OCI-LY7 (cell line): ENCODE measurements at places on chromosomes 2 and 18.
A peak's percentile ranks its signal among the peaks of the same experiment; 100 is the strongest.

GRCh38 chr2:19119326-19120001 is 239.0 kb downstream of the OSR1 start:
- DNase-seq = no peak

- DNase-seq = no peak
Observed at GRCh38 chr2:140502951-140503630, 1627.7 kb downstream of the LRP1B start.

DNA sequence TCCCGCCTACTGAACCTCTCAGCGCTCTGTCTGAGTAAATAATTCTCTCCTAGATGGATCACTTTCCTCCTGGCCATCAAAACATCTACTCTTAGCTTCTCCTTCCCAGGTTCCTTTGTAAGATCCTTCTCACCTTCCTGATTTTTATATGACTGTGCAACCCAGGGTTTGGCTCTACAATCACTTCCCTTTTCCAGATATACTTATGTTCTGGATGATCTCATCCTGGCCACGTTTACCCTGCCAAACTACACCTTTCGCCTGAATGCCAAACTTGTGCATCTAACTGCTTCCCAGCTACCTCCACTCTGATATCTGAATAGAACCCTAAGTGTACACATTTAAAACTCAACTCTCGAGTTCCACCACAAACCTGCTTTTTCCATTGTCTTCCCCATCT is 290.5 kb upstream of the REV1 start:
- DNase-seq = no peak

GRCh38 chr2:231188506-231189170 is 9.8 kb upstream of the ARMC9 start:
- no peak for DNase-seq

GRCh38 chr2:7962161-7962560 is 719.7 kb upstream of the ID2 start:
- no peak for DNase-seq

DNA sequence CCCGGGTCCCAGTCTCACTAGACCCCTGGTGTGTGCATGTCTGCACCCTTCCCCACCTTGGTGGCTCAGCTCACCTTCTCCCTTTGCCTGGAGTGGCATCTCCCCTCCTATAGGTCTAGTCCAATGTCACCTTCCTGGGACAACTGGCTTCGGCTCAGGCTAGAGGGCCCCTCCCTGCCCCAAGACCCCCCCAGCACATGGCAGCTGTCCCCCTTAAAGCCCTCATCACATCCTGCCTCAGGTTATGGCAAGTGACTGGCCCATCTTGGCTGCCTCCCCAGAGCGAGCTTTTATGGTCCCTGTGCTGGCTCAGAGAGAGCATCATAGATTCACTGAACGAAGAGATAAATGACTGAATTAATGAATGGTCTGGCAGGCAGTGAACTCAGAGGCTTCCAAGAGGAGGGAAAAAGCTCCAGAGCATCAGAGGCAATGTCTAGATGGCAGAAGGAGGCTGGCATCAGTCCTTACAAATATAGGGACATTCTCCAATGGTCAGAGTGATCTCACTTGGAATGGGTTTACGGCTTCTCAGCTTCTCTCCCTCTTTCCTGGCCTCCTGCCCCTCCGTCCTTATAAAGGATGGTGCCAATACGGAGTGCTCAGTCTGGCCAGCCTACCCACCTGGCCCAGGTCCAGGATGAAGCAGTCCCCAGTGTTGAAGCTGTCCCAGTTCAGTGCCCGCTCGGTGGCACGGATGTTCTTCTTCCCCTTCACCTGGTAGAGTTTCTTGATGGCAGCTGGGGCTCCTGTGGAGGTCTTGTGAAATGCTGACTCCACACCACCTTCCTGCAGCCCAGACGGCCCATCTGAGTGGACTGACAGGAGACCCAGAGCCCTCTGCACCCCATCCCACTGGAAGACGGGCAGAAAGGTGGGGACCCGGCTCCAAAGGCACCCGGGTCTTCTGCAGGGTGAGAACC is 9.4 kb downstream of the CAPG start:
- no peak for DNase-seq

DNA sequence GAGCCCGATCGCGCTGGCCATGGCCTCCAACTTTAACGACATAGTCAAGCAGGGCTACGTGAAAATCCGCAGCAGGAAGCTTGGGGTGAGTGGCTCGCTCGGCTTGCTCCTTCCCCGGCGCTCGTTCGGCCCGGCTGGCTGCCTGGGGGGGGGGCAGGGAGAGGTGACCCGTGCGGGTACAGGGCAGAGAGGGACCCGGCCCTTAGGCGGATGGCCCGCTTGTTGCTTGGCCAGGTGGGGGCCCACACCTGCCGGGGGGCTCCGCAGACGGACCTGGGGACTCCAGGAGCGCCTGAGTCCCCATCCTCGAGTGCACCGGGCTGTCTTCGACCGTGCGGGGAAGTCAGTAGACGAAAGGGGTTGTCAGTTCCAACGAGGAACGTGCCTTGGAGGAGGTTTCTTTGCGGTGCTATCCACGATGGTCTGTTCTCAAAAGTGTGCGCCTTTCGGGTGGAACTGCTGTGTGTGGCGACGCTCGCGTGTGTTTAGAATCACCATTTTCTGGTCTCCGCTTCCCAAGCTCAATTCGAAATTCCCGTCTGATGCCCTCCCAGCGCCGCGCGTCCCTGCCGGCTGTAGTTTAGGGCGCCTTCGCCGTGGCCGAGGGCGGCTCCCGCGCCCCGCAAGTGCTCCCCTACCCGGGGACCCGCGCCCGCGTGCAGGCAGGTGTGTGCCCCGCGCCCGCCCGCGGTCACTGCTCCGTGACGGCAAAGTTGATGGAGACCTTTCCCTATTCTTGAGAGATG is 711 bp downstream of the DOK6 start:
- no peak for DNase-seq

- DNase-seq = no peak
Observed at GRCh38 chr2:109513230-109513629, 100.5 kb downstream of the SEPTIN10 start.

DNA sequence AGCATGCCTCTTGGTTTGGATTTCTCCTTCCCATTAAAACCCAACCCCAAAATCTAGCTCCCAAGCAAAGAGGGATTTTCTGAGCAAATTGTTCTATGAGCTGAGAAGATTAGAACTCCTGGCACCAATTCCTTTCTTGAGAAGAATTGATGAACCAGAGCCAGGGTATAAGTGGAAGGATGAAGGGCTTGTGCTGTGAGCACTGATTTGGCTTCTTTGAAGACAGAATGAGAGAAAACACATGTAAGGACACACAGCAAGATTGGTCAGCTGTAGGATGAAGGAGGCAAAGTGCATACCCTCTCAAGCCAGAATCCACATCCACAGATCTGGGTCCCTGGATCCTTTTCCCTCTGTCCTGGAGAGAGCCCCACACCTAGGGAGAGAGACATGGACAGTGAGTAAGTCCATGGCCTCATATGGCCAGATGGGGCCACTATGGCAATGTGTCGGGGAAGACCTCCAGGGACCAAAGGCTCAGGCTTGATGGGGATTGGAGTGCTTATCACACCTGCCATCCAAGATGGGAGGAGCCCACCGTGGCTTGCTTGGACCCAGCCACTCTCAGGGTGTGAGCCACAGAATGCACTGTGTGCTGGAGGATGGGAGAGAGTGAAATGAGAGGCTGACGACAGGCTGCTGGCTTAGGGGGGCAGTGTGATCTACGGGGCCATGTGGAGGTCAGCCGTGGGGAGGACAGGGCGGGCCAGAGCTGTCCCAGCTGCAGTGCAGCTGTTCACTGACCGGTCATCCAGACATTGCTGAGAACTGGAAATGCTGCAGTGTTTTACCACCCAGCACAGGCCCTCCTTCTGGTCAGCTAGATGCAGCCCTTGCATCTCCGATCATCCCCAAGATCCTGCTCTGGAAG is 339.8 kb downstream of the CYP26B1 start:
- no peak for DNase-seq

- DNase-seq = peak; percentile 89
Observed at GRCh38 chr2:100110614-100111000, 31.8 kb downstream of the AFF3 start.

GRCh38 chr2:23801396-23801795 is 125.5 kb downstream of the ATAD2B start:
- no peak for DNase-seq

- peak; percentile 59 for DNase-seq
Observed at GRCh38 chr2:39728941-39729351, 50.1 kb downstream of the THUMPD2 start.

DNA sequence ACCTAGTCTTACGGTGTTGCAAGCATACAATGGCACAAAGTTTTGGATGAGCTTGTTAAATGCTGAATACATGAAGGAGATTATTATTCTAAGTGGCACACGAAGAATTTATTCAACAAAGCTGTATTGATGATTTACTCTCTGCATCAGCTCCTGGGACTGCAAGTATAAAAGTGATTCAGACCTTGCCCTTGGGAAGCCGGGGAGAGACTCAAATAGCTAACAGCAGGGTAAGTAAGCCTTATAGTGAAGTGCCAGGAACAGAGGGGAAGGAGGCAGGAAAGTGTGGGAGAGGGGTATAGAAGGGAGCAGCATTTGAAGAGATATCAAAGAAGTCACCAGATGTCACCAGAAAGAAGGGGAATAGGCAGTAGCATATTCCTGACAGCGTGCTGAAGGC is 115.4 kb downstream of the MCFD2 start:
- no peak for DNase-seq

- DNase-seq = no peak
Observed at GRCh38 chr2:56104962-56105361, 78.8 kb upstream of the CCDC85A start.

GRCh38 chr2:107020392-107020791 is 134.4 kb upstream of the ST6GAL2 start:
- no peak for DNase-seq

- no peak for DNase-seq
Observed at GRCh38 chr18:63210521-63210920, 109.0 kb downstream of the BCL2 start.

DNA sequence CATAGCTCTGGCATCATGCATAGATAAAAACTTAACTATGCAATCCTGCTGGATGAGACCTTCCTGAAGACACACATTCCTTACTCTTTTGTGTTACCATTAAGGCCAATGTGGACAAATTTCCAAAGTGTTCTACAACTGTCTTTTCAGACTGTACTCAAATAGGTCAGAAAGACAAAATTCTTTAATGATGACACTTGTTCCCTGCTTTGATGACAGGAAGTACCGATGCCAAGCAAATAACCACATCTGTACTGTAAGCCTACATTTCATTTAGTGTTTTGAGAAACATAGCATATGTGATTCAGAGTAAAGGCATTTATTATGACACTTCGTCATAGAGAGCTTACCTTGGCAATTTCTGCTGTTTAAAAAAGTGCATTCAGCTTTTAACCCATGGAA is 55.0 kb downstream of the PMAIP1 start:
- DNase-seq = no peak

DNA sequence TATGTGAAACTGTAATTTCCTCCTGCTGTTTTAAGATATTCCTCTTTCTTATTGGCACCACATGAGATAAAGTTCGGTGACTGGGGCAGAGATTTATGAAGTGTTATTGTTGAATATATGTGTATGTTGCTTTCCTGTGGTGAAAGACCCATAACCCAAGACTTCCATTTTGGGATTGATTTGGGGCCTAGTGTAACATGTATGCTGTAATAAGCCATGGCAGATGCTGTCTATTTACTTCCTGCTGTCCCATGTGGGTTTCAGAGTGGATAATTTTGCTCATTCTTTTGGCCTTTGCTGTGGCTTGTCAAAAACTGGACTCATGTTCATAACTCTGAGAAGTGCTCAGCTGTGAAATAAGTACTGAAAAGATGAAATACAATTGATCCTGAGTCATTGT is 10.8 kb upstream of the MYO1B start:
- no peak for DNase-seq

- no peak for DNase-seq
Observed at GRCh38 chr18:75142677-75143076, 66.3 kb downstream of the PTGR3 start.

DNA sequence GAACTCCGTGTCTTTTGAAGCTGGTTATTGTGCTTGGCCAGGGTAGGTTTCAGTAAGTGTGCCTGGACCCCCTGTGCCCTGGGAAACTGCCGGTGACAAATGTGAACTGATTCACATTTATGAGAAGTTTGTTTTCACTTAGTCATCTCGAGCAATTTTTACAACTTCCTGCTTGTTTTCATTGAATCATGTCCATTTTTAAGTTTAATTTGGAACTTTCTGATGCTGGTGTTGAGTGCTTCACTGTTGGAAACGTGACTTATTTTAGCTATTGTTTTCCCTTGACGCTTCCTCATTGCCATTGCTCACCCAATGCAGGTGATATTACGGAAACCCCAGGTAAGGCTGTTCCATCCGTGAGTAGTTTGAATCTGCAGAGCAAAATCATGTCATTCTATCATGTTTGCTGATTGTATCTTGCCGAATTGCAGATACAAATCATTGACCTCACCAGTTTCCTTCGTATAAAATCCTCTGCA is 97.2 kb downstream of the RTN4 start:
- no peak for DNase-seq
